ENCODE measurements at places on chromosomes 3 and 15.

DNA sequence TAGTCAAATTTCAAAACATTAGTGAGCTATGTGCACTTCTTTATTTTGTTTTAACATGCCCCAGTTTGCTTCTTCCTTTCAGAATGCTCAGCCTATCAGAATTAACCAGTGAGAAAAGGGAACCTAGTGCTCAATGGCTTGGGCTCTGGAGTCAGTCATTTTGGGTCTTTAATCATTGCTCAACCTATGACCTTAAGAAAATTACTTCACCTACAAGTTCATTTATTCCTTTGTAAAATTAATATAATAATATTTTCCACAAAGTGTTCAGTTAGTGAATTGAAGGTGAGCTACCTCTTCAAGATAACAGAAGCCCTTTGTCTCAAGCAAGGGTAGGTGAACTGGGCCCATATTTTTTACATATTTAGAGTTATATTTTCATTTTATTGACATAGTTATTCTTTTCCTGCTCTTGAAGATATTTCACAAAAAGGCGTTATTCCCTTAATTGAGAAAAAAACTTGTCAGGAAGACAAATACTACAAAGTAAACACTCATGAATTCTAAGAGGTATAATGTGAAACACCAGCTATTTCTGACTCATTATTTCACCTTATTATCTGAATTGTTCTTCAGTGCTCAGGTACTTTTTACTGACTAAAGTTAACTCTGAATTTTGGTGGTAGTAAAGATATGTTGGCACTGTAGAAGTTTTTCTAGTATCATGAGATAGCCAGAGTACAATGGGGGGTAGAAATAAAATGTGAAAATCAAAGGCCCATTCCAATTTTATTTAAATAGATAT is 415.5 kb downstream of the NAALADL2 start:
- peak; percentile 7 for DNase-seq

GRCh38 chr15:76239786-76240185 is 71.5 kb downstream of the ETFA start:
- DNase-seq, result no peak

GRCh38 chr3:32586356-32586755 is 15.7 kb upstream of the DYNC1LI1 start:
- no peak for DNase-seq

- DNase-seq, result peak; percentile 64
These were observed at the start of gene PROK2 for GRCh38 chr3:71784914-71785531. TSS of gene PROK2 (minus strand) at chr3:71785148. CDS start at chr3:71785052, 96 bp downstream.

DNA sequence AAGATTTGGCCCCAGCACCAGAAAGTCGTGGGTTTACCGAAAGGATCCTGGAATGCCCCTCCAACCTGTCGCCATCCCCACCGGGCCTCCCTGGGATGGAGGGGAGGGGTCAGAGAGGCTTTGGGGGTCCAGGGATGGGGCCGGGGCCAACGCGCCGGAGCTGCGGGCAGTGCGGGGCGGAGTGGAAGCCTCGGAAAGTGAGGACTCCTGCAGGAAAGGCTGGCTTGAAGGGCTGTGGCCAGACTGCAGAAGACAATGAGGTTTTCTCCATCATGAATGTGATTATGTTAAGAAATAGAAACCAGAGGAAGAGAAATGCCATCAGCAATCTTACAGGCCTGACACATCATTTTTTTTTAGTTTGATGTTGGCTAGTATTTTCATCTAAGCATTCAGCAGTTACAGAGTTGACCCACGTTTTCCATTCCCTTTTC is 738 bp downstream of the YEATS2 start:
- DNase-seq, result peak; percentile 54

DNA sequence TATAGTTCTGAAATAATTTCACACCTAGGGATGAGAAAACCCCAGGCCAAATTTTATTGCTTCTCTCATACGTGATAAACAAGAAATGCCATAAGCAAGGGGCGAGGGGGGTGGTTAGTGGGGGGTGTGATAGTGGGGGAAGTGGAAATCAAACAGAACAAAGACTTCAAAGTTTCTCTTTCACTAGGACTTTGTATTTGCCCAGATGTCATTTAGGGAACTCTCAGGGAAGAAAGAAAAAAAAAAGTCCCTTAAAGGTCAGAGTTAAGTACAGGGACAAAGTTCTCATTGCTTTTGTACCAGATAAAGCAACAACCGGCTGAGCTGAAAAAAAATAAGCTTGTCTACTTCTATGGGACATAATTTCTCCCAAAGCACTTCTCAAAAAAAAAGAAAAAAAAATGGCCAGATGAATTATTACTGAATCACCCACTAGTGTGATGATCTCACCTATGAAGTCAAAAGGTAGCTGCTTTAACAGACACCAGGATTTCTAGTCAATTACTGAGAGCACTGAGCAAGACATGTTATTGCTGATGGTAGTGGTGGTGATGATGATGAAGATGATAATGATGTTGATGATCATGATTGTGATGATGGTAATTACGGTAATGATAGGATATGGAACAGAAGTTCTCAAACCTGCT is 56.2 kb downstream of the FHIT start:
- no peak for DNase-seq

GRCh38 chr15:53658827-53659555 is 100.5 kb downstream of the WDR72 start:
- DNase-seq, result no peak

GRCh38 chr15:29690765-29691475 is 131.3 kb downstream of the TJP1 start:
- DNase-seq, result no peak

DNA sequence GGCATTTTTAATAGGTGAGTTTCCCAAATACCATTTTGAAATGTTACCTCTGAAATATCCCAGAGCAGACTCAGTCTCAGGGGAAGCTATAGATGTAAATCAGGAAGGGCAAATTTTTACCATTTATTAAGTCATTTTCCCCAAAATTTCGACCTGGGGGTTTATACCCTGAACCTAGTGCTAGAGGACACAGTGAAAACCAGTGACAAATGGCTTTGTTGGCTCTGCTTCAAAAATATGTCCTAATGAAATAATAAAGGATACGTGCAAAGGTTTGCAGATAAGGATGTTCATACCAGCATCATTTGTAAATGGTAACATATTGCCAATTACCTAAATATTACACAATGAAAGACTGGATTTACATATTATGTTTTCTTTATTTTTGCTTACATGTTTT is 546.7 kb upstream of the ADAMTS9 start:
- DNase-seq, result no peak

DNA sequence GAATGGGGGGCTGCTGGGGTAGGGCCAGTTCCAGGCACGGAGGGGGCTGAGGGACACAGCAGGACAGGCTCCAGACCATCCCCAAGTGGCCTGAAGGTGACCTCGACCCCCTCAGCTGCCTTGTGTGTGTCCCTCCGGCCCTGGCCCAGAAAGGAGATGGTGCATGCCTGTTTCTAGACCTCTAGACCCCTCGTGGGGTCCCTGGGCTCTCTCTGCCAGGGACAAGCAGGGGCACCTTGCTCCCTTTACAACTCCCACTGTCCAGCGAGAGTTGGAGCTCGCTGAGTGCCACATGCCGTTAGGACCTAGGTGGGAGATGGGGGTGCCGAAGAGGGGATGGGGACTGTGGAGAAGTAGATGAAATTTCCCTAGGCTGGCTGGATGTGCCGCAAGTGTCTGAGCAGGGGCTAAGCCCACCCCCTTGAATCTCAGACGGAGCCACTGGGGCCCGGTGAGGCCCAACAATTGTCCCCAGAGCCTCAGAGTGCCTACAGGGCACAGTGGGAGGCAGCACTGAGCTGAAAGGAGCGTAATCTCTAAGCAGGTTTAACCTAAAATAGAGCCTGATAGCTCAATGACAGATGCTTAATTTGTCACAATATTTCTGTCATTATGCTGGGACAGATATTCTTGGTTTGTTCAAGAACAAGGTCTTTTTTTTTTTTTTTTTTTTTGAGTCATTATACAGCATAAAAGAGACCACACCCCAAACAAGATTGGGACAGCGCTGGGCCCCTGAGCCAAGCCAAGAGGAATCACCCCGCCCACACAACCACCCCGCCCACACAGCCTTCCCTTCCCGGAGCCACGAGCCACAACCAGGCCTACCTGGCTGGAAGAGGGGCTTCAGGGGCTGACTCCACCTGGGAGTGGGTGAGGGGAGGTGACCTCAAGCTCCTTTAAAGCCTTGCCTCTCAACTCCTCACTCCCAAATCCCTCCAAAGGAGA is 23.6 kb upstream of the KLF13 start:
- peak; percentile 78 for DNase-seq

GRCh38 chr3:140420621-140421357 is 257.1 kb upstream of the TRIM42 start:
- no peak for DNase-seq

- DNase-seq, result peak; percentile 60
These were observed 4.5 kb downstream of the LRRC31 start for GRCh38 chr3:169865176-169865767.

- no peak for DNase-seq
These were observed 7.4 kb downstream of the RASGRF1 start for GRCh38 chr15:79083154-79083553.

DNA sequence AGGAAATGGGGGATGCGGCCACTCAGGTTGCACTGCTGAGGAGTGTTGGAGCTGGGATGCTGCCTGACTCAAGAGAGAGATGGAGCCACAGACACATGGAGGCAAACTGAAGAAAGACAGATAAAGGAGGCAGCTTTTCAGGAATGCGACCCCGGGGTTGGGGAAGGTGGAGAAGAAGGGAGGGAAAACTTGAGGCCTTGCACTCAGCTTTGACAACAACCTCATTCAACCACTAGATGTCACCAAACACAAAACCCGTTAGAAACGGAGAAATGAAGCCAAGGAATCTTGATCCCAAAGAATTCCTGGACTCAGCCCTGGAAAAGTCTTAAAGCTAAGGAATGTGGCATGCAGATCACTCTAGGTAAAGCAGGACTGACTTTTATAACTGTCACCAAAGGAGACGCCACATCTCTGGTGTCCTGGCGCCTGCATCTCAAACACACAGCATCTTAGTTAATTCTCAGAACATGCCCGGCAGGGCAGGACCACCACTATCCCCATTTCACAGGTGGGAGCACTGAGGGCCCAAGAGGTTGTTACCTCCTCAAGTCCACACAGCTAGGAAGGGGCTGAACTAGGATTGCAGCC is 59.6 kb upstream of the LMCD1 start:
- DNase-seq, result peak; percentile 53

GRCh38 chr15:52164631-52165265 is 26.4 kb downstream of the GNB5 start:
- no peak for DNase-seq

- no peak for DNase-seq
These were observed 2.8 kb upstream of the PRICKLE2 start for GRCh38 chr3:64228110-64228509.

DNA sequence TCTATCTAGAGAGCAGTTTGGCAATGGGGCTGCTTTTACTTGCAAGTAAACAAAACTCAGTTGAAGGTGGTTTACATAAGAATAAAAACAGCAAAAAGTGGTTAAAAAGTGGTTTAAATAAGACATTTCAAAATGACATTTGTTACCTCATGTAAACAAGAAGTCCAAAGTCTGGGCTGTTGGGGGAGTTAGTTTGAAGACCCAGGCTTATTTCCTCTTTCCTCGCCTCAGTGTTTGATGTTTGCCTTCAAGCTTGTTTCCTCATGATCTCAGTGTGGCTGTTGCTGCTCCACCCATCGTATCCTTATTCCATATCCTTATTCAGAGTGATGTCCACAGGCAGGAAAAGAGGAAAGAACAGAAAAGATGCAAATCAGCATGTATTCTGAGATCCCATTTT is 15.2 kb downstream of the CGNL1 start:
- no peak for DNase-seq

- DNase-seq, result no peak
These were observed 299.2 kb upstream of the POU1F1 start for GRCh38 chr3:87575550-87575949.
